CD4-positive, alpha-beta memory T cell (primary cell): ENCODE measurements at places on chromosomes 1 and 21. TPM values are rescaled to one million over a fixed set of nuclear protein-coding genes. Genes with fewer than 3 reads are reported as not detected.

GRCh38 chr1:59232216-59232615, 64.7 kb upstream of the FGGY start:
- DNase-seq, result no peak

- DNase-seq, result no peak
Measured at GRCh38 chr1:56838759-56839158, 15.8 kb upstream of the C8A start.

DNA sequence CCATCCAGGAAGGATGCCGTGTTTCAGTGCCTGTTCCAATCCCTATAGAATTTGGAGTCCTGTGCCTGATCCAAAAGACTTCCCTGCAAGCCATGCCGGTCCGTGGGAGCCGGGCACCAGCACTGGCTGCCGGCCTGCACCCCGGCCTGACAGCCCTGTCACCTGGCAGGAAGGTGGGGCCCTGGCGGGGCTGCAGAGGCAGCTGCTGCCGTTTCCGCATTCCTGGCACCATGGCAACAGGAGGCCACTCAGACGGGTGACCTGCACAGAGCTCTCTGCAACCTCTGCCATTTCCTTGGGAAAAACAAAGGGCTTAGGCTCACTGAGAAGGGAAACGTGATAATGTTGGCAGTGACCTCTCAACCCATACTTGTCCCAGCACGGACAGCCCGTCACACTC, 63.2 kb upstream of the TMEM51 start:
- no peak for DNase-seq

DNA sequence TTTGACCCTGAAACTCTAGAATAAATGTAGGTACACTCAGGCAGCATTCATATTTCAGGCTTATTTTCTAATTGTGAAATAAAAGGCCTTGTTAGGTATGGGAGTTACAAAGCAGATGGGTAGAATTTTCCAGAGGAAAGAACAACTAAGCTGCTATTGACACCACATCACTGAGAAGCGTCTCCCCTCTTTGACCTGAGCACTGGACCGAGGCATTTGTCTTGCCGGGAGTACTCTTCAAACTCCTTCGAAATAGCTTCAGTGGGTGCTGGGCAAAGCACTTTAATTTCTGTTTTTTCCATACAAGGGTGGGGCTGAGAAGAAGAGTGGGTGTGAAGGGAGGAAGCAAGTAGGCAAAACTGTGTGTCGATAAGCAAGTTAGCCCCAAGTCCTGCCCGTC, 36.4 kb downstream of the ABCA4 start:
- DNase-seq, result no peak

DNA sequence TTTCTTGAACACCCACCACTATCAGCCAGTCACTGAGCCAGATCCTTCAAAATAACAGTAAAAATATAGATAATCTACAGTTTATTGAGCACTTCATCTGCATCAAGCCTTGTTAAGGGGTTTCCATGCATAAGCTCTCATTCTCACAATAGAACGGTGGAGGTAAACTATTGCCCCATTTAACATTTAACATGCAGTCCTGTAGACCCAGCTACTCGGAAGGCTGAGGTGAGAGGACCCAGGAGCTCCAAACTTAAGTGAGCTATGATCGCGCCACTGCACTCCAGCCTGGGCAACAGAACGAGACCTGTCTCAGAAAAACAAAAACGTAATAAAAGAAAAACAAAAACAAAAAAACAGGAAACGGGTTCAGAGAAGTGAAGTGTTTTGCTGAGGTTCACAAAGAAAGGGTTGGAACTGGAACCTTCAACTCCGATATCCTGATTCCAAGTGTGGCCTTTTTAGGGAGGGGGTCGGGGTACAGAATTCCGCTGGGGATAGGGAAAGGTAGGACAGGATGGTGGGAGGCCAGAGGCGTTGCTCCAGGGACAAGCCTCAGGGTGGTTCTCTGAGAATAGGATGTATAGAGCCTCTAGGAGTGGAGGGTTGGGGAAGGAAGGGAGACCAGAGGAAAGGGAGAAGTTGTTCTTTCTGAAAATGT, 11.6 kb upstream of the SESN2 start:
- DNase-seq, result no peak

B3GALT5 gene
- total RNA-seq, result not detected
